ENCODE measurements at places on chromosomes 7 and 10.

DNA sequence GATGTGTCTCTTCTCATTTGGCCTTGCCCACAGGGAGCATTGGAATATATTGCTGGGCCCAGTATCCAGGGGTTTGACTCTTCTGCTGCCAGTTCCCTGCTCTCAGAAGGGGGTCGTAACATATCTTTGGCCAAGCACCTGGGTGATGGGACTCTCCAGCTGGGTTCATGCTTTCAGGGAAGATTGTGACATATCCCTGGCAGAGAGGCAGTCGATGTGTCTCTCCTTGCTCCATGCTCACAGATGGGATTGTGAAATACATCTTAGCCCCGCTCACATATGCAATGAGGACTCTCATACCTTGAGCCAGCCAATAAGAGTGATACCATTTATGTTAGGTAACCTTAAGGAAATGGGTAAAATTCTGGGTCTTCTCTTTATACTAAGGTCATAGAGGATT is 39.2 kb upstream of the ZNF680 start:
- no peak for ATAC-seq

GRCh38 chr10:76202777-76203176 is 771.4 kb downstream of the LRMDA start:
- ATAC-seq = no peak

DNA sequence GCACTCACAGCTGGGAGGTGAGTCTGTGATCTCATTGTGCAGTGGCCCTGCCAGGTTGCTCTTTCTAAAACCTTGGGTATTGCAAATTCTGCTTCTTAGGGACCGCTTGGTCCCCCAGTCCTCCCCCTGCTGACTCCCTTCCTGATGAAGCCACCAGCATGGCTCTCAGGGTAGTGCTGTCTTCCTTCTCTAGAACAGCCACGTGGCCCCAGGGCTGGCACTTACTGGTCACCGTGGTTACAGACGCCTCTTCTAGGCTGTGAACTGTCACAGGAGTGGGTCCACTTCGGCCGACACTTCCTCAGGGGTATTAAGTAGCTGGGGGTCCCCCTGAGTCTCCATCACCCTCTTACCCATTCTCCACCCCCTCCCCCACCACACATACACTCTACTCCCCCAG is 2.7 kb upstream of the HTRA1 start:
- peak; percentile 19 for ATAC-seq

DNA sequence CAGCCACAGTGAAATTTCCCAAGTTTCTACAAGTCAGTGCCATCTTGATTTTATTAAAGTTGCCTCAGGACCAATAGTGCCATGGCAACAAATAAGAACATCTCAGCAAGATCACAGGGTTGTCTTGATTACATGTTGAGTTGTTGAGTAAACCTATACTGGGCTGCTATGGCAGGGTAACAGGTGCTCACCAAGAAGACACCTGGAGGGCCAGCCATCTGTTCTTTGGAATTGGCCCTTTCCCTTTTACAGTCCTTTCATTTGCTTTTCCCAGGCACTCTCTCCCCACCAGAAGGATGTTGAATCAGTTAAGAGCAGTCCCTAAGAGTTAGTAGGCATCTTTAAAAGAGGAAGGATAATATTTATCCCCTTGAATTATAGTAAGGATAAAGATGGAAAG is 582.0 kb downstream of the TNS3 start:
- ATAC-seq = no peak

- ATAC-seq = peak; percentile 80
Measured at GRCh38 chr10:61618388-61618961, 44.3 kb upstream of the CABCOCO1 start.

- ATAC-seq = no peak
Measured at GRCh38 chr10:131580076-131580652, 268.6 kb upstream of the TCERG1L start.

DNA sequence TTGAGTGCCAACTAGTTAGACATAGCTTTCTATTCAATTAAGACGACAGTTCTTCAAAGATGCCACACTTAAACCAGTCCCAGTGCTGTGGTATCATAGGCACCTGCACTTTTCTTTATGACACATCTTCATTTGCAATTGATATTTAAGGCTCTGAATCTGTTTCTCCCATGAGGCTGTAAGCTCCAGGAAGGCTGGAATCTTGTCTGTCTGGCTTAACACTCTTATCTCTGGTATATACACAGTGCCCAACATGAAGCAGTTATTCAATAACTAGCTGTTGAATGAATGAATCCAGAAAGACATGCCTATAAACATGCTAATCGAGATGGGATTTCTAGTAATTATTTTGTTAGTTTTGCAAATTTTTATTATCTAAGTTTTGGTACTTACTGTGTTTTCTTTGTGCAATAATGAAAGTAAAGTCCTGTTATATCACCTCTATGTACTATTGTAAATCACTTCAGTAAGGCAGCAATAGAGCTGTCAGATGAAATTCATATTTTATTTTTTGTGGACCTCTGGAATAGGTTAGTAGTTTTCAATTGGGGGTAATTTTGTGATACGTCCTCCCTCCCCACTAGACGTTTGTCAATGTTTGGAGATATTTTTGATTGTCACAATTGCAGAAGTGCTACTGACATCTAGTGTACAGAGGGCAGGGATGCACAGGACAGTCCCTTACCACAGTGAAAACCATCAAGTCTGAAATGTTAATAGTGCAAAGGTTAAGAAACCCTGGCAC is 51.3 kb upstream of the STEAP4 start:
- ATAC-seq = peak; percentile 58

GRCh38 chr10:44334621-44335184 is 50.2 kb downstream of the CXCL12 start:
- ATAC-seq = peak; percentile 97

DNA sequence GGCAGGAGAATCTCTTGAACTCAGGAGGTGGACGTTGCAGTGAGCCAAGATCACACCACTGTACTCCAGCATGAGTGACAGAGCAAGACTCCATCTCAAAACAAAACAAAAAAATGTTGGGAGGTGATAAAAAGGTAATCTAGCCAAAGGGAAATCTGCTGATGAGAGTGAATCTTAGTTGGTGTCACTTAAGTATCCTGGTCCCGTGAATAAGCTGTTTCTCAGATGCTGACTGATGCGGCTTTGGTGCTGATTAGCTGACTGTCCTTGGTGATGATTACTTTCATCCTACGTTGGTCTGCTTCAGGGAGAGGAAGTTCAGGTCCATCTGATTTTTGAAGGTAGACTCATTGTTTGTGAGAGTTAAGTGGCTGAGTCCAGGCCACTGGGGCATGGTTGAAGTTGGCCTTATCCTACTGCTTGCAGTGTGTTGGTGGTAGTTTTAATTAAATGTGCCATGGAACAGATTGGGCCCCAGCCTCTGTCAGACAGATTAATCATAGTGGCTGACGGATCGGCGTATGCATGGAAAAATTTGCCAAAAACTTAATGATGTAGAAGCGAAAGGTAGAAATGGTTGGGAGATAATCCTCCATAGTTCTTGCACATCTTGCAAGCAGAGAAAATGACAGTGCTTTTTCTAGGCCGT is 17.4 kb upstream of the TMEM236 start:
- no peak for ATAC-seq

- ATAC-seq = no peak
Measured at GRCh38 chr7:137682596-137682995, 164.2 kb downstream of the DGKI start.

- no peak for ATAC-seq
Measured at GRCh38 chr7:67913604-67914003, 917.0 kb downstream of the TYW1 start.

GRCh38 chr10:101767600-101767945 is 8.3 kb downstream of the FGF8 start:
- no peak for ATAC-seq

- ATAC-seq = no peak
Measured at GRCh38 chr10:930625-931325, 730 bp downstream of the LARP4B start.

DNA sequence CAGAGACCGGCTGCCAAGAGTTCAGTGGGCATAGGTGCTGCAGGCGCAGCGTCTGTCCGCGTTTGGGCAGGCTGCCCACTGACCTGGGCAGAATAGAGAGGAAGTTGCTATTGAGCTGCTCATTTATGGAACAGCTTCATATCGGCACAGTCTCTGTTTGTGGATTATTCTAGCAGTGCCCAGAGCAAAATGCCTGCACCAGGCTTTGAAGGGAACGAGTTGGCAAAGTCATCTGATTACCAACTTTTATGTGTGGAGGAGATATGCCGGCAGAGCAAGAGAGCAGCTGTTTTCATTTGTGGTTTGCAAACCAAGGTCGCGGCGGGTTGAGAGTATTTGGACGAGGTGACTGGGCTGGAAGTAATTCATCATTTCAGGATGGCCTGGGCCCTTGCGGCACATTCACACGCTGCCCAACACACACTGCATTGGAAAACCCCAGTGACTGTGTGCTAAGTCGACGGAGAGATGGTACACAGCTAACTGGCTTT is 228.5 kb downstream of the TCERG1L start:
- no peak for ATAC-seq

- peak; percentile 68 for ATAC-seq
Measured at GRCh38 chr7:25642849-25643248, 414.6 kb upstream of the NPVF start.

GRCh38 chr10:129511086-129511485 is 44.0 kb downstream of the MGMT start:
- no peak for ATAC-seq

DNA sequence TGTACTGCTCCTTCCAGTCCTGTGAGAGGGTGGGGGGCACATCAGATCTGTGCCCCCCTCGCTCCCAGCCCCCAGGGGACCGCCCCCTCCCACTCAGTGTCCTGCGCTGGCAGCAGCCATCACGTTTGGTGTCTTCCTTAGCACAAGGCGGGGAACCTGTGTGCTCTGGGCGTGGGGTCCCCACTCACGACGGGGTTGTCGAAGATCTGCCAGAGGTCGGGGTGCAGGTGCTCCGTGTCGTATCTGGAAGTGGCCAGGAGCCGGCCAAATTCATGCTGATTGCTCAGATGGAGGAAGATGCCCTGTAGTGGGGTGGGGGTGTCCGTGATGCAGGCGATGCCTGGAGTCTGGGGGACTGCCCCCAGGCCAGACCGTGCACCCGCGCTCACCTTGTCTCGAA is 7.2 kb downstream of the PLOD3 start:
- ATAC-seq = no peak

GRCh38 chr7:71132127-71132376 is at the start of gene GALNT17:
TSS of gene GALNT17 (plus strand) at chr7:71132144.
- ATAC-seq = peak; percentile 6

GRCh38 chr7:123431075-123431614 is 103.2 kb downstream of the IQUB start:
- ATAC-seq = no peak

GRCh38 chr10:78914502-78915189 is 154.1 kb upstream of the ZMIZ1 start:
- no peak for ATAC-seq

- ATAC-seq = no peak
Measured at GRCh38 chr10:7707102-7707501, 4.0 kb downstream of the ITIH2 start.

DNA sequence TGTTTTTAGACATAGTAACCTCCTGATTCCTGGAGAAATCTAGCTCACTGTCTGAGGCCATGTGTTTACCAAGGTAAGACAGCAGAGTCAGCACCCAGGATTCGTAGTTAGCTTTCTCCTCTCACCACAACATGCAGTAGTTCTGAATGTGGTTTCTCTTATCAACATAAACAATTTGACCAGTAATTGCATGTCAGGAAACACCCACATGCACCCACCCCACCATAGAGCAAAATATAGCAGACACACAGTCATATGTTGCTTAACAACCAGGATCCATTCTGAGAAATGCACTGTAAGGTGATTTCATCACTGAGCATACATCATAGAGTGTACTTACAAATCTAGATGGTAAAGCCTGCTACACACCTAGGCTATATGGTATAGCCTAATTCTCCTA is 1004.0 kb downstream of the ANKRD7 start:
- no peak for ATAC-seq

- ATAC-seq = no peak
Measured at GRCh38 chr10:79044036-79044632, 24.6 kb upstream of the ZMIZ1 start.

DNA sequence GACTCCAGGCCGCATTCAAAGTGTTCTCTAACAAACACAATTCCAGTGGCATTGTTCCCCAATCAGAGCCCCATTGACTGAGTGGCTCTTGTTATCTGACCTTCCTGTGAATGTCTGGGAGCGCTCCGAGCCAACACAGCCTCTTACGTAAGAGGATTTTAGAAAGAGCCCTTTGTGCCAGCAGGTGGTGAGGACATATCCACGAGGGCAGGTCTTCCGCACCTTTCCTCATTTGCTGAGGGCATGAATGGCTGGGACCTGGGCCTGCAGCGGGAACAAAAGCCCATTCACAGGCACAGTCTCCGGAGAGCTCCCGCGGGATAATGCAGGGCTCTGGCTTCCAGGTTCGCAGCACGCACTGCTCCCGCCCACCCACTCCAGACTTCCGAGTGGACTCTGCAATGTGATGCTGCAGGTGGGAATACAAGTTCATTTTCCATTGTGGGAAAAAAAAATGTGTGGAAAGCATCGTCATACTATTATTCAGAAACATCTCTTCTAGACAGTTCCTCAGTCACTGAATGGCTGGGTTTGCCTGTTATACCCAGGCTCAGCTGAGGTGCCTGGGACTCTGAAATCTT is 295.0 kb upstream of the IGFBP3 start:
- peak; percentile 75 for ATAC-seq

DNA sequence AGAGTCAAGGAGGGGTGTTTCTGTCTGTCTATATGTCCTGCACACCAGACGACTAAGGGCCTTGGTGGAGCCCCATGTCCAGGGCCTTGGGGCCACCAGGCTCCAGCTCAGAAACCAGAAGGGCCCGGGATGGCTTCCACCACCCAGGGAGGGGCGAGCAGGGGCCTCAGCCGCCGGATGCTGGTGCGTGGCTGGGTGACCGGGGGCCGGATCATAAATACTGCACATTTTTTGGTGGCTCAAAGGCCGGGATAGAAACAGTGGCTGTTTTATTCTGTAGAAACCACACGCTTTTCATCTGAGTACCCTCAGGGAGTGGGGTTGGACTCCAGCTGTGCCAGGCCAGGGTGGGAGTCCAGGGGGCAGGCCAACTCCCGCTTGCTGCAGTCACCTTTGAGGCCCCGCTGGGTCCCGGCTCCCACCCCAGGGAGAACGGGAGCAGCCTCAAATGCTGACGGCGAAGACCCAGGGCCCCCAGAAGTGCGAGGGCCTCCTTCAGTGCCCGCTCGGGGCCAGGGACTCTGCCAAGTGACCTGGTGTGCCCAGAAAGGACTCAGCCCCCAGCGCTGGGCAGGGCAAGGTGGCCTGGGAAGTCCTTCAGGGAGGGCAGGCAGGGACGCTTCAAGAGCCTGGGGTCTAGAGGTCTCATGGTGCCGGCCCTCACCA is 28.2 kb downstream of the PDGFA start:
- ATAC-seq = no peak

- ATAC-seq = no peak
Measured at GRCh38 chr7:14747701-14748100, 154.8 kb downstream of the DGKB start.
